ENCODE measurements at places on chromosomes 2 and 18.

DNA sequence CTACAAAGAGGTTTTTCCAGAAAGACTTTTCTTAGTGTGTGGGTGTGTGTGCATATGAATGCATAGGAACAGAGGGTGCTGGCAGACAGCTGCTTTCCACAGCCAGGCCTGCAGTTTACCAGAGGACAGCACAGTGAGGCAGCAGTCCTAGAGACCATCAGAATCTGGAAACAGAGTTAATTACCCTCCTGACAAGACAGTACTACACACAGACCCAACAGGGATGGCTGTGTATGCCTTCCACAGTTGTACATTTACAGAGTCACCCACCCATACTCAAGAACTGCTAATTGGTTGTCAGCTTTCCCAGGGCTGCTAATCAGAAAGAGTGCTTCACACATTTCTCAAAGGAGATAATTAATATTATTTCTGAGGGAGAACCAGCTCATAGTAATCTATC is 104.7 kb downstream of the FEZ2 start:
- DNase-seq = no peak

DNA sequence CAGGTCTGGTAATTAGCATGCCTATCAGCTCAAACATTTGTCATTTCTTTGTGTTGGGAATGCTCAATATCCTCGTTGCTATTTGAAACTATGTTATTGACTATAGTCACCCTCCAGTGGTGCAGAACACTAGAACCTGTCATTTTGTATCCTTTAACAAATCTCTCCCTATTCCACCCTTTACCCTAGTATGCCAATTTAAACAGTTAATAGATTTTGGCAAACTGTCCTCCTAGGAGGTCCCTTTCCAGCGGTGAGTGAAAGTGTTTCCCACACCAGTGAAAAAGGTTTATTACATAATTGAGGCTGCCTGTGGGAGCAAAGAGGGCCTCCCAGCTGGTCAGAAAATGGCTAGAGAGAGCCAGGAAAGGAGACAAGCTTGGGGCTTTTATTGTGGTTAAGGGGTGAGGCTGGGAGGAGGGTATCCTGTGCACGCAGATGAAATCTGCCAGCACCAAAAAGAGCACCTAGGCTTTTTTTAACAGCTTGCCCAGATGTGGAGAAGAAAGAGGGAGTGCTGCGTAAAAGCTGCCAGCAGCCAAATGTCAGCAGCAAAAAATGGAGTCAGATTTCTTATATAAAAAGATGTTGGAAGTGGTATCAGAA is 1.8 kb upstream of the DRC1 start:
- DNase-seq = no peak

GRCh38 chr18:8519102-8519501 is 90.1 kb upstream of the RAB12 start:
- DNase-seq = no peak

- DNase-seq = no peak
These were observed 36.1 kb downstream of the NHEJ1 start for GRCh38 chr2:219124381-219125110.

- no peak for DNase-seq
These were observed 91.5 kb downstream of the DYM start for GRCh38 chr18:49368876-49369440.

DNA sequence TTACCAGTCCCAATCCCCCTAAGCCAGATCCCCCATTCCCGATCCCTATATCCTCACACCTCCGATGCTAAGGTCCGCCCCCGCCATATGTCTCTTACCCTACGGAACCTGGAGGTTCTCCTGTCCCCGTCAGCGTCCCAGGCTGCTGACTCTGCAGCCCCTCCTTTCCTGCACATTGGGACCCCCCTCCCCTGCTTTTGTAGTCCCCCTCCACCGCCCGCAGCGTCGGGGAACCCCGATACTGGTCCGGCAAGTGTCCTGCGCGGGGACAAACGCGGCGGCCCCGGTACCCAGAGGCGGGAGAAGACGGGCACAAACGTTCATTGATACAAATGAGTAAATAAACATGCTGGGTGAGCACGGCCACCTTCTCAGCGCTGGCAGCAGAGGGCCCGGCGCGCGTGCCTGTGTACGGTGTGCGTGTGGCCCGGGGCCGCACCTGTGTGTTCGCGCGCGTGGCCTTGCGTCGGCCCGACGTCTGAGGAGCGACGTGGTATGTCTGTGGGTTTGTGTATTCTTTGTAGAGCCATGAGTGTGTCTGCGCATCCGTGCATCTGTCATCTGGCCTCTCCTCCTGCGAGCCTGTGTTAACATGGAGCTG is 2.0 kb upstream of the CYP26B1 start:
- DNase-seq = no peak

- DNase-seq = no peak
These were observed 465.8 kb upstream of the MEIS1 start for GRCh38 chr2:65969161-65969560.

GRCh38 chr2:209687323-209687969 is 84.2 kb upstream of the UNC80 start:
- no peak for DNase-seq

DNA sequence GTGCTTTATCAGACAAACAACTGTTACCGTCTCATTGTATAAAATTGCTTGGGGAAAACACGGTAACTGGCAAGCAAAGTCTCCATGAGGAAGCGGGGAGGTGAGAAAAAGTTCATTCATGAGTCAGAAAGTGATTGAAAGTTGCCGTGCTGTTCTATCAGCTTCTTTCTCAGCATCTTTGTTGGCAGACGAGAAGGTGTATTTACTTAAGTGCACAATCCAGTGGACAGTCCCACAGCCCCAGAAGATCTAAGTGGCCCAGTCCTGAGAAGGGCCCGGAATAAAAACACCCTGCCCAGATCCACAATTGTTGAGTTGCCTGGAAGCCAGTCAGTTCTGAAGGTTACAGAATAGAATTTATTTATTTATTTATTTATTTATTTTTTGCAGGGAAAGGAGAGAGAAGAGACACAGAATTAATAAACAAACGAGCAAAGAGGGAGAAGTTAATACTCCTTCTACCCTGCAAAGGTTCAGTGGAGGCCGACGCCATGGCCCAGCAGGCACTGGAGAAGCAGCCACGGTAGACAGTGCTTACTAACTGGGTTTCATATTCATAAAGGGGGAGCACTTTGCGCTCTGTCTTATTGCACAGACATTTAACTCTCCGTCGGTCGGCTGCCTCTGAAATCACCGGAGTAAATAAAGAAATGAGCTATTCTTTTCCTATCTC is 676.0 kb upstream of the SALL3 start:
- no peak for DNase-seq

DNA sequence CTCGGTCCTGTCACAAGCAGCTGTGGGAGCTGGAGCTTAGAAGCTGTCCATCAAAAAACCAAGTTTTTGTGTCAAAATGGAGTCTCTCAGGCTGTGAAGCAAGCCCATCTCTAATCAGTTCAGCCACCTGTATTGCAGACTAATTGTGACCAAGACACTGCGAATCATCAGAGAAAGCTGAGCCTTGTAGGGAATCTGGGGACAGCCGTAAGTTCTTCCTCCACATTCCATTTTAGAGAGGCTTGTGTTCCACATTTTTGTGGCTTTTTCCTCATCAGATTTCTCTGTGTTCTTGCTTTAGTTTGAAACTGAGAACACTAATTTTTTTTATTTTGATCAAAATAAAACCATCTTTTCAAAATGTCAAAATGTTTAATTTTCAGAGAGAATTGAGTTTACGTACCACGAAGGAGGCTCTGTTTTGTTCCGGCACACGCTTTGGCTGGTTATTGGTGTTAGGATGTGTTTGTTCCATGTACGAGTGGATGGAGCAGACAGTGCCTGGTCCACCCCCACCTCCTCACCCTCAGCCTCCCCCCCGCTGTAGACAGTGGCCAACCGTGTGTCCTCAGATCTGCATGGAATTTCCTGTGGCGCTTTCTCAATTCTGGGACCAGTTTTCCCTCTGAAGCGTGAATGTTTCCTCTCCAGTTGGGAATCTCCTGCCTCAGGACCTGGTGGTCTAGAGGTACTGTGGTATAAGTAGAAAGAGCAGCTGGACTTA is 140.8 kb downstream of the AGAP1 start:
- no peak for DNase-seq

- DNase-seq = no peak
These were observed at the start of gene GPR39 for GRCh38 chr2:132416723-132417395. TSS of gene GPR39 (plus strand) at chr2:132416805.

DNA sequence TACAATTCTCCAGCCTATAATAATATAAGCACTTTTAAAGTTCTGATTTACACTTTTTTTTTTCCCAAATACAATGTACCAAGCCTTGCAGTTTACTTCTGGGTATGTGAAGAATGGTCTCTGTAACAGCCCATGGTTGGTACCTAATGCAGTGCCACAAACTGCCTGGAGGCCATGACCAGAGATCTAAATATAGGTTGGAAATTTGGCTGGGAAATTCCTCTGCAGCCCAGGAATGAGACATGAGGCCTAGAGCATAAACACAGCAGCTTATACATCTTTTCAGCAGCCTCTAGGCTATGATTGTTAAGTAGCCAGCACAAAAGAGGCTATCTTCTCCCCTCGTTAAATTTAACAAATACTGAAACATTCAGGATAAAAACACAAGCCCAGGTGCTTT is 432.0 kb upstream of the FAM98A start:
- DNase-seq = no peak

DNA sequence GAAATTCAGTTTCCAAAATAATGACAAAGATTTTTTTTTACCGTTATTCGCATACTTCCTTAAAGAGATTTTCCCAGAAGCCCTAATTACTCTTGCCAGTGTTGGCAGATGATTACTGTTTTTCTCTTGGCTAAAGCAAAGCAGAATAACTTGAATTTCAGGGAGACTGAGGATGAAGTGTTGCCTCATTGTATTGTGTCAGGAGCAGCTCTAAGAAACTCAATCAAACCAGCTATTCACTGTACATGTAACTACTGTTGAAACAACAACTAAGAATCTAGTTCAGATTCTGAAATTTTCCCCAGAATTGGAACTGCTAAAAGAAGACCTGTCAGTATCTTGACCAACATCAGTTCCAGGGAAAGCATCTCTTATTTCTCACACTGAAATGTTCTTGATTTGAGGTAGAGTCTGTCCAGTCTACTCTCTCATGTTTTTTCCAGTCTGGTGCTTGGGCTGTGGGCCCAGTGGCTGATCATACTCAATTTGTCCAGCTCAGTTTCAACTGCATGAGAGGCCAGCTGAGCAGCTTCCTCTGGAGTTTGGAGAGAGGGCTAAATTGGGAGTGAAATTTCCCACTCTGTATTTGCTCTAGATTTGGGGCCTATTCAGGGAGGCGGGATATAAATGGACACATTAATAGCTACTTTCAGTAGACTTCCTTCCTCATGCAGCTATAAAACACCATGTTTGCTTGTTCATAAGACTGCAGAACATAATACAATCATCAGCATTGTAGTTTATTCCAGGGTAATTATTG is 78.5 kb downstream of the PPP1R1C start:
- no peak for DNase-seq

DNA sequence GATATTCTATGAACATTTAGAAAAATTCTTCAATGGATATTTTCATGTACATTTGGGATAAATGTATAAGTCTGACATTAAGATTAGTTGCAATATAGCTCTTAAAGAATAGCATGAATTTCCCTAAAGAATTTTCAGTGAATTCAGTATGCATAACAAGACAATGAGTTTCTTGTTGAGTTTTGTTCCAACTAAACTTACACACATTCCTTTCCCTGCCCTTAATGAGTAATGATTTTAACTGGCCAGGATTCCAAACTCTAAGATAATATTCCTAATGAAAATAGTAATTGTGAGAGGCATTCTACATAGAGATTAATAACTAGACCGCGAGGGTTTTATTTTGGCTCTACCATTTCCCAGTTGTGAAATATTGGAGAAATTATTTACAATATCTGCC is 390.3 kb upstream of the GALNT5 start:
- no peak for DNase-seq

DNA sequence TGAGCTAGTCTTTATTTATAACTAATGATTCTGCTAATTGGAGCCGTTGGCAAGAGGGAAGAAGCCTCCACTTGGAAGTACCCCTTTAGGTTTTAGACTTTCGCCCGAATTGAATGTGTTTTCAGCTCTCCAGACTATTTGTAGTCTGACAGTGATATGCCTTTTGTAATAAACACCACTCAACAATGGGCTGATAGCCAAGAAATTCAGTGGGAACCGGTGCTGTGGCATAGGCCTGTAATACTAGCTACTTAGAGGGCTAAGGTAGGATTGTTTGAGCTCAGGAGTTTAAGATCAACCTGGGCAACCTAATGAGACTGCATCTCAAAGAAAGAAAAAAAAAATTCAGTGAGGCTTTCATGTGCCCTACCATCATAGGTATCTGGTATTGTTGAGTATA is 13.6 kb upstream of the ZSCAN30 start:
- no peak for DNase-seq

GRCh38 chr2:220946552-220946951 is 625.6 kb downstream of the EPHA4 start:
- DNase-seq = no peak

DNA sequence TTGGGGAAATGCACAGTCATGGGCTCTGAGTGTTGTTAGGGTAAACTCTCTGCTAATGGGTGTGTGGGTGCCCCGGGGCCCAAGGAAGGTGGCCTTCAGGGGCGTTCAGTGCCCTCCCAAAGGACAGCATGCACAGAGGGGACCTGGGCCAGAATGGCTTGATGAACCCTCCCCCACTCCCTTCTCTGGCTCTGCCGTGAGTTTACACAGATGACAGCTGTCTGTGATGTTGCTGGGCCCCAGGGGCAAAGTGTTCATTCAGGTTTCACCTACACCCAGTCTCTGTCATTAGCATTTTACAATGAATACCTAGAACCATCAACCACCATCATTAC is 3.2 kb downstream of the NPPC start:
- no peak for DNase-seq

DNA sequence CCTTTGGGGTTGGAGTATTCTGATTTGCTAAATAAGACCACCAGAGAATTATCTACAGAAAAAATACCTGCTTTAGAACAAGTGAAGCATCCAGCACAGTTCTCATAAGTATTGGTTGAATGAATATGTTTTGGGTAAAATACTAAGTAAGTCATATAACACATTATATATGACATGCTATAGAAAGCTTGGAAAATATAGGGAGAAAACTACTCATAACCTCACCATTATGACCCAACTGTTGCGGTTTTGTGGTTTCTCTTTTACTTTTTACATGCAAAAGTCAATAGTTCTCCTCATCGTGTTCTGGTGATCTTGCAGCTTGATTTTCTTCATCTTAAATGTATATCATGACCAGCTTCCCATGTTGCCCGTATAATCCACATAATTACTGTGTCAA is 66.2 kb downstream of the DIPK1C start:
- DNase-seq = no peak

Measured in stimulated activated CD4-positive, alpha-beta T cell treated with anti-CD3 and anti-CD28 coated beads, Interleukin-2, amount 100 ng/mL, for 48 hours (primary cell).